ENCODE measurements at places on chromosomes 7 and 10.

- DNase-seq = no peak
These were observed 120.0 kb downstream of the UBE2H start for GRCh38 chr7:129832701-129833227.

DNA sequence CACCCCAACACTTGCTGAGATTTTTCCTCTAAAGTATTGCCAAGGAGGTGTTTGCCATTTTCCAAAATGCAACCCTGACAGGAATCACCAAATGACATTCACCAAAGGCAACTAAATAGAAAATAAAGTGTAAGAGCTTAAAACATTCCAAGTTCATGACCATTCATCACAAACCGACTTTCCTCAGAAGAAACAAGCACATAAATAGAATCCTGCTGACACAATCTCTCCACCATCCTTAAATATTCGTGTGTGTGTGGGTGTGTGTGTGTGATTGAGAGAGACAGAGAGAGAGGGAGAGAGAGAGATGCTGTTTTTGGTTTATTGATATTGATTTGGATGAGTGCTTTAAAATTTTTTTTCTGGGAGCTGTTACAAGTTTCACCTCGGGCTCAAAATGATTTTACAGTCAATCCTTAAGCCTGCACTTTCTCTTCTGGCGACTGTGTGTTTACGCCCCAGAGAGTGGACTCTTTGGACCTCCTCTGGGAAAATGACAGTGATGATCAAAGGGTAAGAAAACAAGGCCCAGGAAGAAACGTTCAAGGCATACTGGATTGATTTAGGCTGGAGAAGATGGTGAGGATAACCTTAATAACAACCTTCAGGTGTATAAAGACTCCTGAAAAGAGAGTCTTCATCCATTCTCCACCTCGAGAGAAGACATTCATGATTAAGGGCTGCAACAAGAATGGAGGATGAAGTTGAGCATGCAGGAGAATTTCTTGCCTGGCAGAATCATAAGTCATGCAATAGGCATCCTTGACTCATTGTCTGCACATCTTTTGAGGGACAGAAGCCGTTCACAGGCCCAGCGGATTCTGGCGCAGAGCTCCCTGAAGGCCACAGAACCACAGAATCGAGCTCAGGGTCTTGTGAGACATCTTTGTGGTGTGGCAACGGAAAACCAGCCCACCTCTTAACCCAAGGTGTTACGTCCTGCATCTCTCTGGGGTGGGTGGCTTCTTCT lies 104.4 kb upstream of the FGFR2 start:
- DNase-seq = no peak

GRCh38 chr7:46753662-46754061 lies 828.2 kb downstream of the TNS3 start:
- no peak for DNase-seq

DNA sequence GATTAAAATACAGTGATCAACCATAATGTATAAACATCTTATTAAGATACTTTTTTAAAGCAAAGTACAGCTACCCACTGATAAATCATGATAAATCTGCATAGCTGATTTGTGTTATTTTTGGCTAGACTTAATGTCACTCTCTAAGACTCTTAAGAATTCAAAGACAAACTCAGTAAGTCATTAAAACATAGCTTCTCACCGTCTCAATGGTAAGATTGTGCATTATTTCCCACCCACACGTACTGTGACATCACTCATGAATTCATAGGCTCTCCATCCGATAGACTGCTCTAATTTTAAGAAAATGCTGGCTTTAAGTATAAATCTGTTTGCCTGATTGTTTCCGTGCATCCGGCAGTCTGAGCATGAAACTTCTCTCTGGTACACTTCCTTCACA lies 266.1 kb downstream of the GLI3 start:
- no peak for DNase-seq

DNA sequence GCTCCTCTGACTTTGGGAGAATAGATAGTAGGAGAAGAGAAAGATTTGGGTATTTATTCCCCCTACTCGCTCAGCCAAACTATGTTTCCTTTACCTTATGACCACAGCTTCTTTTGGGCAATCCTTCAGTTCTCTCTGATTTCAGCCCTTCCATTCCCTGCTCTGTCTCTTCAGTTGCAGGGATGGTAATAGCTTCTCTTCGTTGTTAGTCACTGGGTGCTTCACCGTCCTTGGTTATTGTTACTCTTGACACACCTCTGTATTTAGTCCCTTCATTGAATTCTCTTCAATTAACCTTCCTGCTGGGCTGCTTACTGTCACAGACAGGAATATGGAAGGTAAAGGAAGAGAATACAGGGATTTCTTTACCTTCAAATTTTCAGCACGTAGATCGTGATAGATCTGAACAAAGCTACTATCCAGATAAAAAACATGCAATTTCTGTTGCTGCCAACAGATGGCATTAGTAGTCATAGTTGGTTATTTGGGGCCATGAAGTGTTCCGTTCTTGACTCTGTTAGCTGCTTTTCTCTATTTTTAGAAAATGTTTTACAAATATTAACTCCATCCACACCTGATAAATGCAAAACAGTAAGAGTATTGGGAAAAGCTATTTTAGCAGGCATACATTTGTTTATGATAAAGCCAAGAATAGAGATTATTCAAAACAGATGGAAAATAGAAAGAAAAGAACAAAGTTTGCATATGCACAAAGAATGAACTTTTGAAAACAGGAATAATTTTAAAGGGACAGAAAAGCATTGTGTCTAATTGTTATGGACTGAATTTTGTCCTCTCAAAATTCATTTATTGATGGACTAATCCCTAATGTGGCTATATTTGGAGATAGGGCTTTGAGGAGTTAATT lies 14.0 kb upstream of the PTTG1IP2 start:
- DNase-seq = no peak

GRCh38 chr7:47142169-47142866 lies 439.6 kb downstream of the TNS3 start:
- DNase-seq = no peak

DNA sequence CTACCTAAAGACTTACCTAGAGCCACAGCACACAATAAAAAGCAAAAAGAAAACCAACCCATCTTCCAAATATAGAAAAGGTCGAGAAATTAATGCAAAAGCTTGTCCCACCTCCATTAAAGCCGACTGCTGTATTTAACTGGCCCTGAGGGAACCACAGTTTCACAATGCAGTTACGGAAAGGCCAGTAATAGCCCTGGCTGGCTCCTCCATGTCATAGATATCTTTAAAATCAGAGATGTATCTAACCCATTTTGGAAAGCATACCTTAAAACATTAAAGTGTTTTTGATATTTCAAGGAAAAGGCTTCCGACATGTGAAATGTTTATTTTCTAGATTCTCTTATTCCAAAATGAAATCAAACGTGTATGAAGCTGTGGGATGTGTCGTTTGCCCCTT lies 23.0 kb downstream of the HDAC9 start:
- DNase-seq = no peak

DNA sequence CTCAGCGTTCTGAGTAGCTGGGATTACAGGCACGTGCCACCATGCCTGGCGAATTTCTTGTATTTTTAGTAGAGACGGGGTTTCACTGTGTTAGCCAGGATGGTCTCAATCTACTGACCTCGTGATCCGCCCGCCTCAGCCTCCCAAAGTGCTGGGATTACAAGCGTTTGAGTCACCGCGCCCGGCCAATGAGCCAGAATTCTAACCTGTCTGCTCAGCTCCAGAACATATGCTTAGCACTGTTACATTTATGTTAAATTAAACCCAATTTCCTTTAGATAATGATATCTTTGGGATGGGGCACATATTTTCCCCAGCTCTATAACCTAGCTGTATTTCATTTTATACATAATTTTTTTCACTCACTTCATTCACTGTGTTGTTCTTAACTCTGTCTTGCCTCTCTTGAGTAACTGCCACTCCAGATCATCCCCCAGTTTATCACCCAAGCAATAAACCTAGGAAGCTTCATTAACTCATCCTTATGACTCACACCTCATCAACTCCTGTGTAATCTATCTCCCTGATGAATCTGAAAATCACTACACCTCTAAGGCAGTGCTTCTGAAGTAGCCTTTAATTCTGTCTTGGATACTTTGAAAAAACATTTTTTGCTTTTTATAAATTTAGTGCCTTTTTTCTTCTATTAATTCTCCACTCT lies 559.7 kb upstream of the ZWINT start:
- no peak for DNase-seq

DNA sequence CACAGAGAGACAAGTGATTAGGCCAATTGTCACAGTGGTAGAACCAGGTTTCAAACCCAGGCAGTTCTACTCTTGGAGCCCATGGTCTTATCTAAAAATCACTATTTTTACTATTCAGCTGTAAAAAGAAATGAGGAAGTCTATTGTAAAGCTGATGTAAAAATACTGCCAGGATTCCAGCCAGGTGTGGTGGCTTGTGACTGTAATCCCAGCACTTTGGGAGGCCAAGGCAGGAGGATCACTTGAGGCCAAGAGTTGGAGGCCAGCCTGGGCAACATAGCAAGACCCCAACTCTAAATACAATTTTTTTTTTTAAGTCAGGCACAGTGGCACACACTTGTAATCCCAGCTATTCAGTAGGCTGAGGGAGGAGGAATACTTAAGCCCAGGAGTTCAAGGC lies 40.4 kb downstream of the HIP1 start:
- no peak for DNase-seq

All from naive thymus-derived CD8-positive, alpha-beta T cell (primary cell).